Stimulated activated CD4-positive, alpha-beta T cell treated with anti-CD3 and anti-CD28 coated beads, TNF-alpha, amount 100 ng/mL, for 4 hours (primary cell): ENCODE measurements at places on chromosomes 3 and 15.
A peak's percentile ranks its signal among the peaks of the same experiment; 100 is the strongest.

GRCh38 chr3:142896201-142896755, 7.4 kb upstream of the PCOLCE2 start:
- no peak for DNase-seq

- DNase-seq: no peak
Measured at GRCh38 chr15:74958908-74959585, 2.5 kb upstream of the RPP25 start.

DNA sequence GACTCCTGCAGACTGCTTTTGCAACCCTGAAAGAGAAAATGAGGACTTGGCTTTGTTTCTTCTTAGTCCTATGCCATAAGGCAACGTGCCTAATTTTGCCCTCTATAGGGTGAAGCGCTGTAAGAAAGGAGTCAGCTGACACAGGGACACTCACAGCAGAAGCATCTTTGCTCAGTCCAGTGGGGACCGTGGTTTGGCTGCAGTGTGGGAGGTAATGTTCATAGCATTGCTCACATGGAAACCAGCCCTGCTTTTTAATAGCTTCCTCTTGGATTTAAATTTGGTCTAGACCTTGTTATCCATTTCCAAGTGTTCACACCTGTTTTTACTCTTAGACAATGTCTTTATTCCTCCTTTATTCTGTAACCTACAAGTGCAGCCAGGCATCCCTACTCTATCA, 1032.1 kb downstream of the NTRK3 start:
- DNase-seq: no peak

DNA sequence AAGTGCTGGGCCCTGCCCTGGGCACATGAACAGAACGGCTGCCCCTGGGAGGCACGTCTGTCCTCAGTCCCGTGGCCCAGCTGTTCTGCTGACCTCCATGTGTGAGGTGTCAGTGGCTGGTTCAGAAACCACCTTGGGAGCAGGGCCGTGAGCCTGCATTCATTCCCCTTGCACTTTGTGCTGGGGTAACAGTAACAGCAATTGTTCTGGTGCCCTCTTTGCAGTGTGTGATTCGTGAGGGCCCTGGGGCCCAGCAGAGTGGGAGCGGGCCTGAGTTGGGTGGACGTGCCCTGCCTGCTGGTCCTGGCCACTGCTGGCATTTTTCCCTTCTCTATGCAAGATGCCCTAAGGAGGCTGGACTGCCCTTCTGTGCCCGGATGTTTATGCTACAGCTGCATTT, 50.4 kb upstream of the MYZAP start:
- DNase-seq: no peak

GRCh38 chr3:79113876-79114275, 653.9 kb downstream of the ROBO1 start:
- DNase-seq: no peak

- DNase-seq: no peak
Measured at GRCh38 chr15:73600413-73601335, 32.5 kb downstream of the NPTN start.

- no peak for DNase-seq
Measured at GRCh38 chr3:197010556-197011351, 18.9 kb downstream of the MELTF start.

- no peak for DNase-seq
Measured at GRCh38 chr15:64931381-64931780, 19.7 kb downstream of the ANKDD1A start.

- peak; percentile 19 for DNase-seq
Measured at GRCh38 chr3:111715911-111716523, 120.9 kb upstream of the ZBED2 start.

DNA sequence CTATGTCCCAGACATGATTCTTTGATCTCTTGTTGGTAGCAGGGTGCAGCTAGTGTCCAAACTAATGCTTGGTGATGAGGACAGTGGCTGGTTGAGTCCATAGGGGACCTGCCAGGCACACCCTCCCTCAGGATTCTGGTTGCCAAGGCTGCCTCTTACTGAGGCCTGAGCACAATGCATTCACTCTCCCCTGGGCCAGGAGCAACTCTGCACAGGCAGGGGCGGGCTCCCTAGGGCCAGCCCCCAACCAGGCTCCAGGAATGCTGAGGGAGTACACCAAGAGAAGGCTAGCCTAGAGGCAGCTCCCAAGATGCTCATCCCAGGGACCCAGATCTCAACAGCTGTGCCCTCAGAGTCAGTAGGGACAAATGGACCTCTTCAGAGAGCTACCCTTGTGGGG, 46.2 kb upstream of the HERC1 start:
- DNase-seq: no peak
